ENCODE measurements at places on chromosomes 3 and 15. TPM values are rescaled to one million over a fixed set of nuclear protein-coding genes. Genes with fewer than 3 reads are reported as not detected.

DNA sequence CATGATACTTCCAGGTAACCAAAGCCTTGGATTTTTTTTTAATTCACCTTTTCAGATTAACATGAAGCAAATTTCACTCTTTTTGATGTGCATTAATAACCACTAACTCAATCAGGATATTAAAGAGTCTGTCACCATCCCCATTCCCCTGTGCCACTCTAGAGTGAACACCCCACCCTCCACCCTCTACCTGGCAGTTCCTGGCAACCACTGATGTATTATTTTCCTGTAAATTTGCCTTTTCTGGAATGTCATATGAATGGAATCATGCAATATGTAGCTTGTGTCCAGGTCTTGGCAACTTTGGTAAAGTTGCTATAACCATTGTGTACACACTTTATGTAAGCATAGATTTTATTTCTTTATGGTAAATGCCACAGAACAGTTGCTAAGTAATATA, 627.6 kb downstream of the MCTP2 start:
- DNase-seq: no peak

- DNase-seq: no peak
These were observed 10.6 kb downstream of the EPB42 start for GRCh38 chr15:43210172-43210745.

DNA sequence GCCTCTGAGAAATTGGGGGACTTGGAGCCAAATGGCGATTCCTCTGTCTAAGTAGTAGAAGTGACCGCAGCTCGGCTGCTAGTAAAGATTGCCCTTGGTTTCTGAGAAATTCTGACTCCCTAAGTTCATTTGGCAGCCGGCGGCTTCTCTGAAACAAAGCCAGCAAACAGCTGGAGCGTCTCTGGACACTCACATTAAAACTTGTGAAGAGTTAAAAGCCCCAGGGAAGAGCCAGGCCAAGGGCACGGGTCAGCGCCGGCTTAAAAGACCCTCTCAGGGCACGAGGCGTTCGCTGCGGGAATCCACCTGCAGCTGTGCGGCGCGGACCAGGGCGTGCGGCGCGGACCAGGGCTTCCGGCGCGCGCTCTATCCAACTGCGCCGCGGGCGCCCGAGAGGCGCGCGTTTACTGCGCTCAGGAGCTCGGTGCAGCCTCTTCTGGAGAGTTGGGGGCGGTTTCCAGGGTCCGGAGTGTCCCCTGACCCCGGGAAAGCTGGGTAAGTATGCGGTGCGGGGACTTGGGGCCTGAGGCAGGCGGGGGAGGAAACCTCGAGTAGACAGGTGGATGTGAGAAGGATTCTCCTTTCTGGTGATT, at the start of gene COL6A5:
TSS of gene COL6A5 (plus strand) at position 186 of the 593 bp plus-strand sequence. CDS start 27,967 bp downstream, outside the sequence.
- DNase-seq: no peak

DNA sequence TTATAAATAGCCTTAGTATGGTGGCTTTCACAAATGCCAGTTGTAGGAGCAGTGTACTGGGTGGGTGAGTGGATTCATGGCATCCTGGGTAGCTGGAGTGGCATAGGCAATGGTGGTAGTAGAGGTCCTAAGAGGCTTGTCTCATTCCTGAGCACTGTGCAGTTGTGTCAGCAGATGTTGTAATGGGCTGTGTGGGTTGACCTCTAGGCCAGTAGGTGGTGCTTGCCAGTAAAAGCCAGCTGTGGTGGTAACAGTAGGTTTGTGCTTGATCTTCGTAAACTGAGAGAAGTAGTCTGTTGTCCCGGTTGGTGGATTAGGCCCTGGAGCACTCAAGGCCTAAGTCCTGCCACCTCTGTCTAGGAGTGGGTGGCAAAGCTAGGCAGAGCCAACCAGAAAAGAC, 149.7 kb upstream of the SUCLG2 start:
- peak; percentile 16 for DNase-seq

GRCh38 chr3:178381555-178381954, 154.7 kb upstream of the KCNMB2 start:
- no peak for DNase-seq

DNA sequence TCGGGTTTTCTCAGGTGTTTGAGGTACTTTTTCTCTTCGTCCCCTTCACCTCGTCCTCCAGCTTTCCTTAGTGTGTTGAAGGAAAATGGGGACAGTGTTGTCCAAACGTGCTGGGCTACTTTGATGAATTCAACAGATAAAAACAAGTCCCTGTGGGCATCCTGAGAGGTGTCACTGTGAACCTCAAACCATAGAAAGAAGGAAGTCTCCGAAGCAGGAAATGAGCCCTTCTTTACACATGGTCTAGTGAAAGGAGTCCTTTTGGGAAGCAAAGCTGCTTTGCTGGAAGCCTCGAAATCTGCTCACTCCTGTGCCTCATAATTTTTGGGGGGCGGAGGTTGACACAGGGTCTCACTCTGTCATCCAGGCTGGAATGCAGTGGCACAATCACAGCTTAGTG, 10.6 kb downstream of the IL17RB start:
- DNase-seq: no peak

DNA sequence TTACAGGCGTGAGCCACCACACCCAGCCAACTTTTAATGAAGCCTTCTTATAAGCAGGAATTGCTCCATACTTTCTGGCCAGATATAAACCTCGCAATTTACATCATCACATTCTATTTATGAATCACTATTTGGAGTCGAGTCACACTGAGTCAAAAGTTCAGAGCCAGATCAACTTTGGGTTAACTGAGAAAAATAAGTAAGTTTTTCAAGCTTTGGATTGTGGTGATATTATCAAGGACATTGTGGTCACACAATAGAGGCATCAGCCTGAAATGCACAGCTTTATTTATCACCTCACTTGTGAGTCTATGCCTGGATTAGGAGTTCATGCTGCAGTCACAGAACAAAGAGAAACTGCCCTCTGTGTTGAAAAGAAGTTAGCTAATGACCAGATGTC, 1163.5 kb downstream of the ROBO1 start:
- no peak for DNase-seq

DNA sequence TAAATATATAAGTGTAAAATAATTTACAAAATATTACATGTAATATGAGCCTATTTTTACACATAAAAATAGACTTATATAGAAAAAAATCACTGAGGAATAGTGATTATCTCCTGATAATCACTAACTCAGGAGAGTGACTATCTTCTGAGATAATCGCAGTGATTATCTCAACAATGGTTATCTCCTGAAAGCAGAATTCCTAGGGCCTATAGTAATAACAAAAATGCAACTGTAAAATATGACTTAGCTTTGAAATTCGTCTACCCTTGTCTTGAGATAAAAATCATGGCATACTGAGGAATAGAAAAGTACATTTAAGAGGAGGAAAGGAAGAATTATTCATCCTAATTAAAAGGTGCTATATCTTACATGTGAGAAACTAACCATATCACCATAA, 117.0 kb upstream of the ASB14 start:
- DNase-seq: no peak

GRCh38 chr3:52023860-52024764, 28.4 kb upstream of the RPL29 start:
- DNase-seq: no peak

DNA sequence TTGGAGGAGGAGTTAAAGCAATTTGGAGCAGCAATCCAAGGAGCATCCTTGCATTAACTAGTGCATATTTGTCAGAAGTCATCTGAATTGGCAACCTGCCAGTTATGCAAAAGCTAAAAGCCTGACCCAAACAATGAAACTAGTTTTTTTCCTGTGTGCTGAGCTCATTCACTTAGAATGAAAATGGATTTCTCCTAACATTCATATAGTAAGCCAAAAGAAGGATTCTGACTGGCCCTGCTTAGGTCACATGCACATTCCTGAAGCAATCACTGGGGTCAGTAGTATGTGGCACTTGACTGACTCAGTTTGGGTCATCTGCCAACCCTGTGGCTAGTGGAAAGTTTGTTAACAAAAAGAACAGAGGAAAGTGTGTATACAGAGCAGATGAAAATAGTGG, 30.5 kb downstream of the OXSM start:
- peak; percentile 41 for DNase-seq

GRCh38 chr15:65970937-65971740, 101.8 kb downstream of the RAB11A start:
- no peak for DNase-seq

GRCh38 chr3:67558426-67558825, 96.0 kb downstream of the SUCLG2 start:
- DNase-seq: no peak

GRCh38 chr15:100714749-100715342, 112.5 kb downstream of the ASB7 start:
- peak; percentile 91 for DNase-seq

GRCh38 chr3:8886546-8886945, 76.7 kb downstream of the RAD18 start:
- DNase-seq: no peak

- no peak for DNase-seq
These were observed 49.9 kb upstream of the SLC6A11 start for GRCh38 chr3:10766049-10766705.

The POLQ gene
- total RNA-seq: 23.5 TPM

The AADACL2 gene
- not detected for total RNA-seq

The DLL4 gene
- 0.43 TPM for total RNA-seq

The GPR160 gene
- 0.40 TPM for total RNA-seq

The CPLX3 gene
- not detected for total RNA-seq

The DNAH12 gene
- total RNA-seq: 1.4 TPM

The RAD51 gene
- 48.0 TPM for total RNA-seq

The NR2E3 gene
- 8.8 TPM for total RNA-seq

The SKIC8 gene
- total RNA-seq: 69.8 TPM

The CPEB1 gene
- 0.04 TPM for total RNA-seq

The LTK gene
- total RNA-seq: 4.7 TPM

The HHATL gene
- total RNA-seq: not detected

The TAGLN3 gene
- total RNA-seq: 19.1 TPM

Data from SJCRH30 (cell line).